ENCODE measurements at places on chromosomes 13 and 19.

- DNase-seq = no peak
These were observed at the start of gene SCGB2B2 for GRCh38 chr19:34676697-34677385. Gene SCGB2B2, minus strand, starts transcription at chr19:34677159. Its CDS starts 82,596 bp downstream, at chr19:34594563.

DNA sequence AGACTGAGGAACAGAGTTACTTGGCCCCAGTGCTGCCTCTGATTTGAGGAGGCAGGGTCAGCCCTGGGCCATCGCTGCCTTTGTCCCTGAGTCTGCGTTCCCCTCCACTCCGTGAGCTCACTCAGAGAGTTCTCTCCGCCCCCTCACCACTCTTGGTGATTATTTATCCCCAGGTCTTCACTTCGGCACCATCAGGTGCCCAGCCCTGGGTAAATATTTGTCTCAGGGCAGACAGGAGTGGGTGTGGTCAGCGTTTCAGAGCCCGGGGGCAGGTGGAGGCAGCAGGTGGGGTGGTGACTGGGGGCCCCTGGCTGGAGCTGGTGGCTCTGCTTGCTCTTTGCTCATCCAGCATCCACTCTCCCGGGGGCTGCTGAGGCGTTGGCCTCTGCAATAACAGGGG is 20.6 kb downstream of the PPP1R37 start:
- DNase-seq = no peak

GRCh38 chr13:84399320-84400085 is 517.2 kb upstream of the SLITRK1 start:
- no peak for DNase-seq

DNA sequence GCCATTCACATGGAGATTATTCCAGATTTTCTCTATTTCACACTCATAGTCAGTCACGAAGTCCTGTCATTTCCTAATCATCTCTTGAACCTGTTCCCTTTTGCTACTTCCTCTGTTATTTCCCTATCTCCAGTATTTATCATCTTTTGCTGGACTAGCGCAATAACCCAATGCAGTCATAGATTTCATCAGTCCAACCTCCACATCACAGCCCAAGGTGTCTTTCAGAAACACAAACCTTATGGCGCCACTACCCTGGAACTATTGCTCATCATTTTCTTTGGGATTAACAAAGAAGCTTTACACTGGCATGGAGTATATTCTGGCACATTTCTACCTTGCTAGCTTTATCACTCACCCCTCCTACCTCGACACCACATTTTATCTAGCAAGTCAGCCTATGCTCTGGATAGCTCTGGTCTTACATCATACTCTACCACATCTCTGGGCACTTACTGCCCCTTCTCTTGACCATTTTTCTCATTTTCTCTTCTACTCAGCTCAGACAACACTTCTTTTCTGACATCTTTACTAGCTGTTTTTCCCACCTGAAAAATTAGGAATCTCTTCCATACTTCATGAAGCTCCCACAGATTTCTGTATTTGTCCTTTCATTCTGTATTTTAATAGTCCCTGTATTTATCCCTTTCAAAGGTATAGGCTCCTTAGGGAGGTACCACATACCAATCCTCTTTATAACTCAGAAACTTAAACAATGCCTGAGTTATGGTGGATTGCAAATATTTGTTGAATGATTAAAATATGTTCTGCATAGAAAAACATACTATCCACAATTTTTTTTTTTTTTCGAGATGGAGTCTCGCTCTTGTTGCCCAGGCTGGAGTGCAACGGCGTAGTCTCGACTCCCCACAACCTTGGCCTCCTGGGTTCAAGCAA is 534.7 kb downstream of the KLF12 start:
- no peak for DNase-seq

GRCh38 chr19:3457528-3458228 is 22.6 kb downstream of the SMIM24 start:
- DNase-seq = peak; percentile 47

DNA sequence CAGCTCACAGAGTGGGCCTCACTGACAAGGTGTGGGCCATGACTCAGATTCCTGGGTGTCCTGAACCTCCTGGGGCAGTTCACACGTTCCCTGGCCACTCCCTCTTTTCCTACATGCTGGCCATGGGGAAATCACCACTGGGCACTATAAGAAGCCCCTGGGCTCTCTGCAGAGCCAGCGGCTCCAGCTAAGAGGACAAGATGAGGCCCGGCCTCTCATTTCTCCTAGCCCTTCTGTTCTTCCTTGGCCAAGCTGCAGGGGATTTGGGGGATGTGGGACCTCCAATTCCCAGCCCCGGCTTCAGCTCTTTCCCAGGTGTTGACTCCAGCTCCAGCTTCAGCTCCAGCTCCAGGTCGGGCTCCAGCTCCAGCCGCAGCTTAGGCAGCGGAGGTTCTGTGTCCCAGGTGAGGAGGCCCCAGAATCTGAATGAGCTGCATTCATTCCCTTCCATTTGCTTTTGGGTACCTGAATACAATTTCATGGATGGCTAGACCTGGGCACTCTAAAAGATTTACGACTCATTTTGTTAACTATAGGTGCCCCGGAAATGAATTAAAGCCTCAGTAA is at the start of gene OLFM4:
OLFM4 (plus strand) TSS at position 177 of the 567 bp plus-strand sequence; CDS start at position 201, 24 bp downstream.
- DNase-seq = no peak

DNA sequence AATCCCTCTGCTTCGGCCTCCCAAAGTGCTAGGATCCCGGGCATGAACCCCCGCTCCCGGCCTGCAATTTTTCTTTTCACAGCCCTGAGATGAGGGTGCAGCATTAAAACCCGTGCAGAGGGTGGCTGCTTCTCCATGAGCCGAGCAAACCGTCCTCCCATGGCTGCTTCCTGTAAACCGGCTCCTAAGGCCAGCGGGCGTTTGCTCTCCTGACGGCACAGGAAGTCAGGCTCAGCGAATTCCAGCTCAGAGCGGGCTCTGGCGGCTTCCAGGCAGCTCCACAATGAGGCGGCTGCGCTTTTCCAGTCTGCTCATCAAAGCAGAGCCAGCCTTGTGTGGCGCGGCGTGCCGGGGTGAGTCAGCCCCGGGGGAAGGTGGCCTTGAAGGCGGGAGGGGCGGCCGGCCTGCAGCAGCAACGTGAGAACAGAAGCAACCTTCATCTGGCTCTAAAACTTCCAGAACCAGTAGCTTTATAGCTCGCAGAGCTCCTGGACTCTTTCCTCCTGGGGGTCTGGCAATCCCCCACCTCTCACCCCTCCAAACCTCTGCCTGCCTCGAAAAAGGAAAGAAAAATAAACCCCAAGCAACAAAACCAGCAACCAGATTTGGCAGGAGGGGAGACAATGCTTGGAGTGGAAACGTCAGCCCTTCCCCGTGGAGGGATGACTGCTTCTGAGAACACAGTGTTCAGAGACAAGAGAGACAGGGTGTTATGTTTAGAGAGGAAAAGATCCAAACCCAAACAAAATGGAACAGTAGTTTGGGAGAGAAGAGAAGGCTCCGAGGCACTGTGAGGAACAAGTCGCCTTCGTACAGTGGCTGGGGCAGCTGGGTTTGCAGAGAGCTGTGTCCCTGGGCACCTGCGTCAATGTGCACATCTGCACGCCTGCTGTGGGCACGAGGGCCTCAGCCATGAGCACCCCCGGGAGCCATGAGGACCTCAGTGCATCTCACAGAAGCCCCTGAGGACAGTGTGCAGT is 67.8 kb downstream of the GADD45B start:
- DNase-seq = peak; percentile 91

GRCh38 chr19:46660551-46661019 is 397 bp downstream of the DACT3 start:
- DNase-seq = no peak

GRCh38 chr13:69450245-69450644 is 657.4 kb upstream of the ATXN8OS start:
- DNase-seq = no peak
